ENCODE measurements at places on chromosomes 12 and 14.

- no peak for DNase-seq
These were observed 12.6 kb upstream of the B4GALNT3 start for GRCh38 chr12:447141-447540.

DNA sequence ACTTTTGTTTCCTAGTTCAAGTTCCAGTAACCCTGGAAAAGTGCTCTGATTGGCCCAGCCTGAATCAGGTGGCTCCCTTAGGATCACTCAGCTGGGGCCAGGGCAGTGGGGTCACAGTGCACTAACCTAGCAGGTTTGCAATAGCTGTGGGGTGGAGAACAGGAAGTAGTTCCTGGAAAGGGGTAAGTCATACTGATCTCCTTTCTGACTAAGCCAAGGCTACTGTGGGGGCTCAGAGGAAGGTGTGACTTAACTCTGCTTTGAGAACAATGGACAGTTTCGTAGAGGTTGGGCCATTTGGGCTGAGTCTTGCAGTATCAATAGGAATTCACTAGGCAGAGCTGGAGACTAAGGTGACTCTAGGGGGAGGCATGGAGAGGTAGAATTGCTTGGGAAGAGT, 89.4 kb downstream of the KIF26A start:
- DNase-seq: no peak

DNA sequence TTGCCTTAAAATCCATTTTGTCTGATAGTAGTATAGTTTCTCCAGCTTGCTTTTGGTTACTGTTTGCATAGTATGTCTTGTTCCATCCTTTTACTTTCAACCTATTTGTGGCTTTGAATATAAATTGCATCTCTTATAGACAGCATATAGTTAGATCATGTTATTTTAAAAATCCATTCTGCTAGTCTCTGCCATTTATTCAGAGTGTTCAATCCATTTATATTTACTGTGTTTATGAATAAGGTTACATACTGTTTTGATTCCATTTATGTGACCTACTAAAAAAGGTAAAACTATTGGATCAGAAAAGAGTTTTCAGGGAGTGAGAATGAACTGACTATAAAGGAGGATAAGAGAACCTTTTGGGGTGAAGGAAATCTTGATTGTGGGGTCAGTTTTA, 29.6 kb upstream of the VPS33A start:
- no peak for DNase-seq

GRCh38 chr14:70664698-70665447, 23.2 kb downstream of the TTC9 start:
- DNase-seq: no peak

DNA sequence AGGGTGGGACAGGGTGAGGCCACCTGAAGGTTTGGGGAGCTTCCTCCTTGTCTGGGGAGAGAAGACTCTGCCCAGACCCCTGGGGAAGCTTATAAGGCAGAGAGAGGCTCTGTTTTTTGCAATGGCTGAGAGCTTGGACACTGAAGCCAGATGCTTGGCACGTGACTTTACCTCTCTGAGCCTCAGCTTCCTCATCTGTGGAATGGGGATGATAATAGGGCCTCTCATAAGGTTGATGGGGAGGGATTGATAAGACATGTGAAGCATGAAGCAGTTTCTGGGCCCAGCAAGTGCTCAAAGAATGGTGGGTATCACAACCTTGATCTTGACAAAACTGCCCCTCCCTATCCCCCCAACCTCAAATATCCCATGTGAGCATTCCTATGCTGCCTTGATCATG, 195.4 kb upstream of the LHX5 start:
- DNase-seq: no peak

GRCh38 chr12:6347367-6348338, 5.8 kb upstream of the TNFRSF1A start:
- peak; percentile 93 for DNase-seq

DNA sequence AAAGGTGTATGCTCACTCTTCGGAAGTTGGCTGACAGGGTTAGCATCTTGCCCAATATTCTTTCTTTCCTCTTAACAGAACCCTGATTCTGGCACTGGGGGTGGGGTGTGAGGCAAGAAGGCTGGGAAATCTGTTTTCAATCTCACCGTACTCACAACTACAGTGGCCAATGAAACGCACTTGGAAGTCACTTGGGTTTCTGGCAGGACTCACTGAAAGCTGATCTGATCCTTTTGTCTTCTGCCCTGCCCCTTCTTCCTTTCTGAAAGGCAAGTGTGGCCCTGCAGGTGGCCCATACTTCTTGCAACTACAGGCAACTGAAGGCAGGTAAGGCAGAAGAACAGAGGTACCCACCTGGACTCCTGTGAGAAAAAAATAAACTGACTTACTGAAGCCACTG, 106.9 kb downstream of the STXBP6 start:
- no peak for DNase-seq

GRCh38 chr12:56258068-56258819, at the start of gene ANKRD52:
Gene ANKRD52, minus strand, starts transcription at chr12:56258384. Its CDS starts 115 bp downstream, at chr12:56258269.
- DNase-seq: peak; percentile 65

DNA sequence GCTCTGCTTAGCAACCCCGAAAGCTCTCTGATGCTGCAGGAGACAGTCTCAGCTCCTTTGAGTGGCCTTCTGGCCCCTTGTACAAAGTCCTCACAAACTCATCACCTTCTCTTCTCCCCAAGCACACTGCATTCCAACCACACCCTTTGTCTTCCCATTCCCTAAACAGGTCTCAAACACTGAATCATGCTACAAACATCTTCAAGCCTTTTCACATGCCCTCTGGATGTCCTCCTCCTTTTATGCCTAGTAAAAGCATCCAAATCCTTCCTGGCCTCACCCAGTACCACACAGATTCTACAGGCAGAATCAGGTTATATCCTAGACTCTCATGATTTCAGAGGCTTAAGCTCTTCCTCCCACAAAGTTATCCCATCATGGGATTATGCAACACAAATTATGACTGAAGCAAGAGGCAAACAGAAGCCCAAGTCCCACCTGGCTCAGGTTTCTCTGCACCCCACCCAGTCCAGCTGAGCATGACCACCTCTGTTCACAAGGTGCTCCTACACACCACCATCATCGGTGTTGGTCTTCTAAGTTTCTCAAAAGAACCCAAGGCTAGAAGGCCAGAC, 61.4 kb upstream of the PCED1B start:
- DNase-seq: peak; percentile 42

- DNase-seq: no peak
These were observed 33.7 kb upstream of the ALG10B start for GRCh38 chr12:38282886-38283285.

- DNase-seq: no peak
These were observed at the start of gene GZMB for GRCh38 chr14:24634158-24634557. Gene GZMB, minus strand, starts transcription at chr14:24634190. Its CDS starts 30 bp downstream, at chr14:24634160.

- peak; percentile 45 for DNase-seq
These were observed 449.6 kb downstream of the TMEM117 start for GRCh38 chr12:44285321-44285960.

DNA sequence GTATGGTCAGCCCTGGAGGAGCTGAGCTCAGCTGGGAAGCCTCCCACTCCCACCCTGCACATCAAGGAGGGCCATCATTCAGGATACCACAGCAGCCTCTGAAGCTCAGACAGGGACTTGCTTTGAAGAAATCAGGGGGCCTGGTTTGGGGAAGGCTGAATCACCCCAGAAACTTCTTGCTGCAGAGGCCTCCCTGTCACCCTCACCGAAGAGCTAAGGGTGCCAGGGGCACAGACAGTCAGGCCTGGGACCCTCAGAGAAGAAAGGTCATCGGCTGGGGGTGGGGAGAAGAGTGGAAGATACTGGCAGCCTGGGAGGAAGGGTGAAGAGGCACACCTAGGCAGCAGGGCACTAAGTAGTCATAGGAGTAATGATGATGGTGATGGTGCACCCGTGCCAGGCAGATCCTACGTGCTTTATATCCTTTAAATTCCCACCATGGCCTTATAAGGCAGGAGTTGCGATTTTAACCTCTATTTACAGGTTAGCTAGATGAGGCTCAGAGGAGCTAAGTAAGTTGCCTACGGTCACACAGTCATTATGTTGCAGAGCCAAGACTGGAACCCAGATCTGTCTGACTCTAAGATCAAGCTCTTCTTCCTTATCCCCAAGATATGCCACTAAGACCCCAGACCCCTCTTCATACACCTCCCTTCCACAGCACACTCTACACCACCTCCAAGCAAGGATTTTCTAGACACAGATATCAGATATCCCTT, 28.5 kb upstream of the PNMA1 start:
- DNase-seq: no peak

DNA sequence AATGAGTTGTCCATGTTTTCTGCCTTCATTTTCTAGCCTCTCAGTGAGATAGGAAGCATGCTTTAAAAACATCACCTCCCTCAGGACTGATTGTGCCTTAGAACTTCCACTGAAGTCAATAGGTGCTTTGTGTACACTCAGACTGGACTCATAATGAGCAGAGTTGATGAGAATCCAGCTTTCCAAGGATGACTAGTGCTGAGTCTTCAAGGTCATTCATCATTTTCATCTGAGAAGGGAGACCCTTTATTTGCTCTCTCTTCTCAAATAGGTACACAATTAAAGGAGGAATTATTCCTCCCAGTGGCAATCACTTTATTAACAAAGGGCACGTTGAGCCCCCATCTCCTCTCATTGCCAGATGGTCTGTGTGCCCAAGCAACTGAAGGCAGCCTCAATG, 210.9 kb upstream of the PRKD1 start:
- DNase-seq: no peak

- DNase-seq: peak; percentile 43
These were observed 58.0 kb downstream of the LGMN start for GRCh38 chr14:92690171-92691011.

- no peak for DNase-seq
These were observed 75.9 kb downstream of the AKAP6 start for GRCh38 chr14:32404784-32405573.

DNA sequence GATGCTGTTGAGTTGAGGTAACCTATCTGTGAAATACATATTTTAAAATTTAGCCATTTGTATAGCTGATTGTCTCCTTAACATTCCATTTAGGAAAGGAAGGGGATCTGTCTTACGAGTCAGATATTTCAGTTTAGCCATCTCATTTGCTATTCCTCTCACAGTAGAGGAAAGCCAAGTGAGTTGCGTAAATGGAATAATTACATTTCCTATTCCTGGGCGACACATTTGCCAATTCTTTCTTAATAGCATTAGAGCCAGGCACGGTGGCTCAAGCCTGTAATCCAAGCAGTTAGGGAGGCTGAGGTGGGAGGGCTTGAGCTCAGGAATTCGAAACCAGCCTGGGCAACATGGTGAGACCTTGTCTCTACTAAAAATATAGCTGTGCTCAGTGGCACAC, 116.3 kb downstream of the TMX1 start:
- no peak for DNase-seq

DNA sequence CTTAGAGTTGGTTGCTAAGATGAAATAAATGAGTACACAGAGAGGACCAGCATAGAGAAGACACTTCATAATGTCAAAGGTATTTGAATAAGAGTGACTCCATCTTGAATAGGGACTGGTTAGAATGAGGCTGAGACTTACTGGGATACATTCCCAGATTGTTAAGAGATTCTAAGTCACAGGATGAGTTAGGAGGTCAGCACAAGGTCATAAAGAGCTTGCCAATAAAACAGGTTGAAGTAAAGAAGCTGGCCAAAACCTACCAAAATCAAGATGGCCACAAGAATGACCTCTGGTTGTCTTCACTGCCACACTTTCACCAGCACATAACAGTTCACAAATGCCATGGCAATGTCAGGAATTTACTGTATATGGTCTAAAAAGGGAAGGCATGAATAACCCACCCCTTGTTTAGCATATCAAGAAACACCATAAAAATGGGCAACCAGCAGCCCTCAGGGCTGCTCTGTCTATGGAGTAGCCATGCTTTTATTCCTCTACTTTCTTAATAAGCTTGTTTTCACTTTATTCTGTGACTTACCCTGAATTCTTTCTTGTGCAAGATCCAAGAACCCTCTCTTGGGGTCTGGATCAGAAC, 8.3 kb upstream of the SERPINA1 start:
- no peak for DNase-seq

GRCh38 chr14:105499256-105500035, 8.4 kb downstream of the TEDC1 start:
- no peak for DNase-seq

DNA sequence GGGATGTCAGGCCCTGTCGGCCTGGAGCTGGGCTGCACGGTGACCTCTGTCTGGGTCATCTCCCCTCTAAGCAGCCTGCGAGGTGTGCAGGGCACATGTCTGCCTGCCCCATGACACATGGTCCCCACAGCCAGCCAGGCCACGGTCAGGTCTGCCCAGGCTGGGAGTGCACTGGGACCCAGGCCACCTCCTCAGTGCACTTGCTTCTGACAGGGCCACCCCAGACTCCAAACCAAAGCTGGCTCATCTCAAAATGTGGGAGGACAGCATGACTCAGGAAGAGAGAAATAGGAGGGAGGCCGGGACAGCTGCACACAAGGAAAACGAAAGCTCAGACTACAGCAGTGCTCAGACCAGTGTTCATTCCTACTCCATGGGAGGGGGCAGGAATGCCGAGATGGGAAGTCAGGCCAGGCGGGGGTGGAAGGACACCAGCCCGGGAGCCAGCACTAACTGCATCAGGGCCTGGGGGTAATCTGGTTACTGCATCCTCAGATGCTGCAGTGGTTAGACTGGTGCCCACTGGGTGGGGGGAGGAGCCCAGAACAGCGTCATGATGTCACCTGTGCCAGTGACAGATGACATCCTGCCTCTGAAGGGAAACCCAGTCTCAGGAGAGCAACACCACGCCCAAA, 4.0 kb downstream of the P2RX2 start:
- DNase-seq: peak; percentile 86

GRCh38 chr14:90743425-90743824, 72.8 kb downstream of the TTC7B start:
- no peak for DNase-seq

GRCh38 chr12:3427956-3428355, 63.0 kb upstream of the PRMT8 start:
- no peak for DNase-seq

GRCh38 chr14:52473557-52473956, 78.7 kb downstream of the TXNDC16 start:
- DNase-seq: peak; percentile 74

DNA sequence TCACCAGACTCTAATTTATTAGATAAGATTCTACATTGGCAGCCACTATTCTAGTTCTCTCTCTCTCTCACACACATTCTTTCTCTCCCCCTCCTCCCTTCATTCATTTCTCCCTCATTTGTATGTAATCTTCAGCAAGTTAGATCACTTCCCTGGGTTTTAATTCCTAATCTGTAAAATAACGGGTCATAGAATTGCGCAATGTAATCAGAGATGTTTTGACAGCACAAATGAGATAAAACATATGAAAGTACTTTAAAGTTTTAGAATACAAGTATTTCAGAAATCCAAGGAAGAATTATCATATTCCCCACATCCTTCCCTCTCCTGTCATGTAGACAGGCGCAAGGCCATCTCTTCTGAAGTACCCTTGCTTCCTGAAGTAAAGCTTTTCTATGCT, 21.7 kb downstream of the STYK1 start:
- peak; percentile 40 for DNase-seq

Data from fibroblast of villous mesenchyme (primary cell).